ENCODE measurements at places on chromosomes 11 and 22. TPM values are rescaled to one million over a fixed set of nuclear protein-coding genes. Genes with fewer than 3 reads are reported as not detected.
A peak's percentile ranks its signal among the peaks of the same experiment; 100 is the strongest.

DNA sequence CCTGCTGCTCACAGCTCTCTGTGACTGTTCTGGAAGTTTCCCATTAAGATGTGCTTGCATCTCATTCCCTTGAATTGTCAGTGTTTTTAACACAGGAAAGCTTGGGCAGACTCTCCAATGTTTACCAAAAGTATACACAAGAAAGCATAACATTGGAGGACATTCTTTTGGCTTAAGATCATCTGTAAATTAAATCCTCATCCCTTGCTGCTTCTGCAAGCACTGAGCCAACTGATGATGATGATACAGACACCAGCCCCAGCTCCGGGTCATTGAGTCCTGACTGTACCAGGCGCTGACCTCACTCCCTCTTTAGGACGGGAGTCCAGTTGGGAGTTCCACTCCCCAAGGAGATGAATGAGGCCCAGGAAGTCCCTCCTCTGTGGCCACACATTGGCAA lies 23.8 kb downstream of the CD82 start:
- no peak overlapping the region for H3K27ac ChIP-seq
- no peak for DNase-seq
- H3K4me3 ChIP-seq, result no peak overlapping the region
- H3K27me3 ChIP-seq, result no peaks in the 10 kb centered on the region
- peaks cover 3% of the 10 kb centered on the region for H3K4me1 ChIP-seq
- H3K36me3 ChIP-seq, result no peaks in the 10 kb centered on the region

DNA sequence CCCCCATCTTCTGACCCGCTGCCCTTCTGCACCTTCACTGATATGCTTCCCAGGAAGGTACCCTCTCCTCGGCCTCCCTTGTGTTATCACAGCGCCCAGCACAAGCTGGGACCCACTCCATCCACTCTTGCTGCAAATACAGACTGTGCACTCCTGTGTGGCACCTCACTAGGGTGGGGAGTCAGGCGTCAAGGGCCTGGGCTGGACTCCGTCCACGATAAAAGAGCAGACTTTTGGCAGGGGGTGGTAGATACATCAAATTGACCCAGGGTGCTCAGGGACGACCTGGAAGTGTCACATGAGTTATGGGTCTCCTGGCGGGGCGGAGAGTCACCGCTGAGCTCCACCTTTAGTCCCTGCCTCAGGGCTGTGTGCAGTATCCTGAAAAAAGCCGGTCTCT lies 908 bp downstream of the TRPM5 start:
- H3K27me3 ChIP-seq, result peaks cover 62% of the 10 kb centered on the region
- peak overlapping the region; percentile 68 for H3K4me3 ChIP-seq
- no peaks in the 10 kb centered on the region for H3K36me3 ChIP-seq
- no peak for DNase-seq

FJX1 gene
- total RNA-seq, result 18.4 TPM

DNA sequence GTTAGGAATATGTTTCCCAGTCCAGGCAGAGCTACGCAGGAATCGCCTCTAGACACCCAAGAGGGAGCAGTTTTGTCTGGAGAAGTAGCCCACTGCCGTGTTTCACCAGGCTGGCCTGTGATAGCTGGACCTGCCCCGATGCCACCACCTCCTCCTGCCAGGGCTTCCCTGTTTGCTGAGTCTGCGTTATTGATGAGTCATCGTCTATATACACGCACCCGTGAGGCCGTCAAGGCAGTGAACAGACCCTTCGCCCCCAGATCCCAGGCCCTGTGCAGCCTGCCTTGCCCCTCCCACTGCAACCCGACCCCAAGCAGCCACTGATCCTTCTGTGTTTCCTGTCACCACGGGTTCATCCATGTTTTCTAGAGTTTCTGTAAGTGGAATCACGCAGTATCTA lies 141.9 kb downstream of the IGLL1 start:
- no peaks in the 10 kb centered on the region for H3K4me1 ChIP-seq
- no peak overlapping the region for H3K27ac ChIP-seq
- H3K27me3 ChIP-seq, result no peaks in the 10 kb centered on the region
- H3K4me3 ChIP-seq, result no peak overlapping the region
- no peak for DNase-seq

SNRPD3 gene
- 314 TPM for total RNA-seq

DNA sequence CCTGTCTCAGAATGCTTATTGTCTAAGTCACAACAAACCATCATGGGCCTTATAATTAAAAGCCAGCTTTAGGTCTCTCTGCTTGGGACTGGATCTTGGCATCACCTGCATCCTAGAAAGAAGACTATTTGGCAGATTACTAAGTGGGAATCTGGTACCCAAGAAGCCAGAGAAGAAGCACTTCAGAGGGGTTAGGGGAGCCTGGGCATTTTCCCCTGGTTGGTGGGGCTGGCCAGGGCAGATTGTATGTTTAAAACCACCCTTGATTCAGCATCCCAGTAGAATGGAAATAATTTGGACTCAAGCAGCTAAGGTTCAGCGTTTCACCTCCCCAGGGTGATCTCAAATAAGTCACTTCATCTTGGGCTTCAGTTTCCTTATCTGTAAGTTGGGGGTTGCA lies 193.7 kb downstream of the MIAT start:
- no peak overlapping the region for H3K4me3 ChIP-seq
- no peak for DNase-seq
- H3K27me3 ChIP-seq, result no peaks in the 10 kb centered on the region
- H3K36me3 ChIP-seq, result no peaks in the 10 kb centered on the region
- no peak overlapping the region for H3K27ac ChIP-seq
- H3K4me1 ChIP-seq, result no peaks in the 10 kb centered on the region

GRCh38 chr11:1574238-1574932 lies 2.3 kb upstream of the DUSP8 start:
- peak; percentile 62 for DNase-seq
- no peaks in the 10 kb centered on the region for H3K36me3 ChIP-seq
- H3K4me3 ChIP-seq, result peak overlapping the region; percentile 60
- peaks cover 20% of the 10 kb centered on the region for H3K4me1 ChIP-seq
- no peak overlapping the region for H3K27ac ChIP-seq
- H3K27me3 ChIP-seq, result peaks cover 58% of the 10 kb centered on the region

GRCh38 chr22:25628494-25628893 lies 64.0 kb downstream of the GRK3 start:
- no peak overlapping the region for H3K4me3 ChIP-seq
- H3K27me3 ChIP-seq, result no peaks in the 10 kb centered on the region
- DNase-seq, result no peak
- no peak overlapping the region for H3K27ac ChIP-seq

TMEM191B gene
- total RNA-seq, result 26.3 TPM
